ENCODE measurements at places on chromosomes 12 and 14.

GRCh38 chr12:54359762-54360351 lies 4.4 kb downstream of the GPR84 start:
- DNase-seq = no peak

- DNase-seq = no peak
Observed at GRCh38 chr12:27332407-27332713, 276 bp upstream of the BMAL2 start.

DNA sequence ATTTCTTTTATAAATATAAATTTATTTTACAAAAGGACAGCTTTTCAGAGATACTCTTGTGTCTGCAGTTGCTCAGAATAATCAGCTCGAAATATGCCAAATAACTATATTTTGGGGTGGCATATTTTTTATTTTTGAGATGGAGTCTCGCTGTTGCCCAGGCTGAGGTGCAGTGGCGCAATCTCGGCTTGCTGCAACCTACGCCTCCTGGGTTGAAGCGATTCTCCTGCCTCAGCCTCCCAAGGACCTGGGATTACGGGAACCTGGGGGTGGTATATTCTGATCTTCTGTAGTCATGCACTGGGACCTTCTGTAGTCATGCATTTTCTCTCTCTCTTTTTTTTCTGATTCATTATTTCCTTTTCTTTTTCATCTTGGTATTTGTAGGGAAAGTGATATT lies 135.0 kb upstream of the AMIGO2 start:
- no peak for DNase-seq

DNA sequence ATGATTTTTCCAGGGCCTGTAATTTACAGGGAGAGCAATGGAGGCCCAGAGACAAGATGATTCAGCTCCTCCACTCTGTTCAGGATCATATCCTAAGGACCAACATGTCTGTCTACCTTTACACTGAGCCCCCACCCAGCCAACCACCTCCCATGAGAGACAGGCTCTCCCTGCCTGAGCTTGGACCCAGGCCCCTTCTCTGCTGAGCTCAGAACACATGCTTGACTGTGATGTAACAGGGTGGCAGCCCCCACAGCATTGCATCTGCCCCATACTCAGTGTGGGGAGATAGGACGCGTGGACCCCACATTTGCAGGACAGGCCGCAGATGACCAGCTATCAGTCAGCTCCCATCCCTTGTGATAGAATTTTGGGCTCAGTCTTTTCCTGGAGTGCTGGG lies 313.9 kb downstream of the ADGRD1 start:
- DNase-seq = no peak

DNA sequence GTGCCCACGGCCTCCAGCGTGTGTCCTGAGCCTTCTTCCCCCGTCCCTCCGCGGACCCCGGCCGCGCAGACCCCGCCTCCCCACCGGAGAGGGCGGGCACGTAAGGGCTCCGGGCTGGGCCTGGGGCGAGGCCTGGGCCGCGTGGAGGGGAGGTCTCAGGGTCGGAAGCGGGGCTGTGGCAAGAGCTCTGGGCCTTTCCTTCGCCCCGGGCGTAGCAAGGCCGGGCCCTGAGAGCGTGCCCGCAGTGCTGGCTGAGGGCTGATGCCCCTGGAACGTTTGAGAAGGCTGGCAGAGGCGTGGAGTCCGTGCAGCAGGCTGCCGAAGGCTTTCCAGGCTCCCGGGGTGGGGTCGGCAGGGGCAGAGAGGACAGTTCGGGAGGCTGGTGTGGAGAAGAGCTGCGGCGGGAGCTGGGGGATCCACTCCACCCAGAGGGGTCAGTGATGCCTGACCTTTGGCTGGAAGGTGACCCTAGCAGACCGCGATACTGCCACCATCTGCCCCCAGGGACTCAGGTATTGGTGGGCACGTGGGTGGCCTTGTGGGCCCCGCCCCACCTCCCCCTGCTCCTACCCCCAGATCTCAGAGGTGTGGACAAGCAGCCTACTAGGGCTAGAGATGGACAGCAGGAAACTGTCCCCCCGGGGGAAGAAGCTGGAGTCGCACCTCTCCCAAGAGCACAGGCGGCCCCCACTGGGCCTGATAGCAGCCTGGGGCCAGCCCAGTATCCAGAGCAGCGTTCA lies 558 bp downstream of the TEX22 start:
- DNase-seq = no peak

- DNase-seq = no peak
Observed at GRCh38 chr14:23896609-23897153, 56.9 kb upstream of the DHRS4 start.

GRCh38 chr14:39581474-39581873 lies 149.2 kb upstream of the FBXO33 start:
- DNase-seq = no peak

DNA sequence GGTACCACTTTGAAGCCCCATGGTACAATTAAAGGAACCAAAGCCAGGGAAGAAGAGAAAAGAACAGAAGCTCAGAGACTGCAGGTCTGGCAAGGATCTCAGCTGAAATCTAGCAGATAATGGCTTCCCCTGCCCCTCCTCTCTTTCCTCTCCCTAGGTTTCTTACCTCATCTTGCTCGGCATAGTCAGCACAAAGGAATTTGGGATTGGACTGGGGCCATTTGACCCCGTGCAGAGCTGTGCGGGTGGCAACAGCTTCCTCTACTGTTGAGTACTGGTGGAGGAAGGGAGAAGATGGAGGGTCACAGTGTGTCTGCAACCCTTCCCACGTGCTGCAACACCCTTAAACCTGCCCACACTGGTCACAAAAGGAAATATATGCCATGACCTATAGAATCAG lies 4.7 kb upstream of the CDH24 start:
- DNase-seq = peak; percentile 94

GRCh38 chr14:50524060-50524459 lies 8.3 kb downstream of the MAP4K5 start:
- DNase-seq = no peak

- DNase-seq = peak; percentile 67
Observed at GRCh38 chr12:105289114-105289904, 41.2 kb upstream of the C12orf75 start.

DNA sequence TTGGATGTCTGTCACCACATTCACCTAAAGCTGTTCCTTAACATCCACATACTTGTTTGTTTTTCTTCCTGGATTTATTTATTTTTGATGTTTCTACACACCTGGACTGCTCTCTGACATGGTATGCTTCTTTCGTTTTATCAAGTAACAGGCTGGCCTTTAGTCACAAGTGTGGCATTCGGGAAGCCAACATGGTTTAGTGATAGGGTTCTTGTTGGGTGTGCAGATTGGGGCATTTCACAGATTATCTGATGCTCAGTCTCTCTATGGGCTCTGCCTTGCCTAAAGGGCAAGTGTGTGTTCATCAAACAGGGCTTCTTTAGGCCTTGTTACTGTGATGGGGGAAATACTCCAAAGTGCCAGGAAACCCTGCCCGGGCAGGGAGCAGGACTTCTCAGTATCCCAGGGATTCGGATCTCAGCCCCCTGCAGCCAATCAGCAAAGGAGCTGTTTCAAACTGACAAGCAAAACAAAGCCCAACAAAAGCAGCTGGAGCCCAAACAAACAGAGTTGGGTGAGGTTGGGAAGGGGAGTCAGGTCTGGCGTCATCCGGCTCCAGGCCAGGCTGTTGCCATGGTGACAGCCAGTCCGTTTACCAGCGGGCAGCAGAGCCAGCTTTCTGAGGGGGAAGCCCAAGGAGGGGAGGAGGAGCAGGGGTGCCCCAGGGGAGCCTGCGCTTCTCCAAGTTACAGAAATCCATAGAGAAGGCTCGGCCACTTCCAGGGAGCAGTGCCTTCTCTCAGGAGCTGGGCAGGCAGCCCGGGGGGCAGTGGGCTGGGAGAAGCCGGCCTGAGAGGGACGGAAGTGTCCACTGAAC lies 31.9 kb downstream of the FOS start:
- peak; percentile 82 for DNase-seq

GRCh38 chr12:70068743-70069142 lies 174.5 kb upstream of the CNOT2 start:
- no peak for DNase-seq

DNA sequence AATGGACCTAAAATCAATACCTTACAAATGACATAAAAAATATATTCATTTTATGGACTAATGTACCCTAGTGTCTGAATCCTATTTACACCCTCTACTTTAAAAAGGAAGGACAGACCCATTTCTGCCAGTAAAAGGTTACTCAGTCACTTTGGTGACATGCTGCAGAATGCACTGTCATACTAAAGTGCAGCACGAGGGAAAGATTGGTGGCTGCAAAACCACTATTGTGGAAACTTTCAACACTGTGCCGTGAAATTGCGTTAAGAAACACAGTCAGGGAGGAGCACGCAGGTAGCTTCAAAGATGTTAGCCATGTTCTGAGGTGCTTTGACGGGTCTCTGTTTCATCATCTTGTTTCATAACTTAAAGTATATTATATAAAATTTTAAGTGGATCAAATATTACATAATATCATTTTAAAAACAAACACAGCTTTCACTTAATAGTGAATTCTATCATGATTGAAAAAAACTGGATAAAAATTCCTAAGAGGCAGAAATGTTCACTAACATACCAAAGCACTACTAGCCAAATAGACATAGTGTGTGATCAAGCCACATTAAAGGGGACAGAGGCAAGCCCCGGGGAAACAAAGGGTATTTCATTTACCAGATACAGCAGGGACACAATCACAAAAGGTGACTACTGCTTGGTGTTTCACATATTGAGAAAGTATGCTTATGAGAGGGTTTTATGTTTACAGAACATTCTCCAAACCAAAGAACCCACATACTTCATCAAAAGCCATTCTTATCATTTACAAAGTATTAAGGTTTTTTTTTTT lies 330.8 kb upstream of the SOX5 start:
- DNase-seq = peak; percentile 12

GRCh38 chr12:71475280-71475679 lies 35.7 kb downstream of the LGR5 start:
- DNase-seq = no peak

DNA sequence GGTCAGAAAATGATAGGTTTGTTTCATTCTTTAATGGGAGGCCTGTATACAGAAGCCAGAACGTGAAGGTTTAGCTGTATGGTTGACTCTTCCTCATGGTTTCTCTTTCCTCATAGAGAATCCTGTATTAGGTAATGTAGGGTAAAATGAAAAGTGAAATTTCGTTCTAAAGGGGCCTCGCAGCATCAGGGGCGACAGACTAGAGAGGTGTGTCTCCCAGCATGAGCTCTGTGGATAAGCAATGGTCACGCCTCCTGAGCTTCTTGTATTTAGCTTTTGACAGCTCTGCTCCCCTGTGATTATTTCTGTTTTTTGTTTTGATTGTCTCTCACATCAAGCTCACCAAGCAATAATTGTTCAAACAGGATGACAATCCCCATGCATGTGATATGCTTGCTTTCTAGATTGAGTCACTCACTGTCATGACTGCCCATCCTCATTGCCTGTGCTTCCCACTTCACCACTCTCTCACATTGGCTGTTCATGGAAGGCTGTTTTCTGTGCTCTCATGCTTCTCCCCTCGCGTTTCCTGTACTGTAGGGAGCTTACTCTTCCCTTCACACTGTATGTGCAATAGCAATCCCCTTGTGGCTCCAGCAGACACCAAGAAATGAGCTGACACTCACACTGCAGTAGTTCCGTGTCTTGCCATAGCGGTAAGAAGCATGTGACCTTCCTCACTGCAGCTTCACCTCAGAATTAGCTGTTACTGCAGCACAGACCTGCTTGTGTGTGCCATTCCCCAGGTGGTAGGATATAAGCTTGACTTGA lies 44.0 kb downstream of the RAD52 start:
- no peak for DNase-seq

- no peak for DNase-seq
Observed at GRCh38 chr12:48901278-48901677, 24.0 kb downstream of the FKBP11 start.

DNA sequence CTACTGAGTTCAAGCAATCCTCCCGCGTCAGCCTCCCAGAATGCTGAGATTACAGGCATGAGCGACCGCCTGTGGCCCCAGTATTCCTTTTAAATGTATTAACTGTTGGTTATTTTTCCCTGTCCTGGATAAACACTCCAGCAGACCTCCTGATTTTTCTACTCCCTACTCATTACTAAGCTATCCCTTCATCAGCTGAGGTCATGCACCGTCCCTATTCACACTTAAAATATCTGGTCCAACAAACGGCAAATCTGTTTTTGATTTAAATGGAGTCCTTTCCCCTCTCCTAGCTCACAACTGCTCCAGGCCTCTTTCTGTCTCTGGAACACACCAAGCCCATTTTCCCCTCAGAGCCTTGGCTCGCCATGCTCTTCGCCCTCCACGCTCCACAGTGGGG lies 1003.3 kb upstream of the TMEM132C start:
- DNase-seq = peak; percentile 29

DNA sequence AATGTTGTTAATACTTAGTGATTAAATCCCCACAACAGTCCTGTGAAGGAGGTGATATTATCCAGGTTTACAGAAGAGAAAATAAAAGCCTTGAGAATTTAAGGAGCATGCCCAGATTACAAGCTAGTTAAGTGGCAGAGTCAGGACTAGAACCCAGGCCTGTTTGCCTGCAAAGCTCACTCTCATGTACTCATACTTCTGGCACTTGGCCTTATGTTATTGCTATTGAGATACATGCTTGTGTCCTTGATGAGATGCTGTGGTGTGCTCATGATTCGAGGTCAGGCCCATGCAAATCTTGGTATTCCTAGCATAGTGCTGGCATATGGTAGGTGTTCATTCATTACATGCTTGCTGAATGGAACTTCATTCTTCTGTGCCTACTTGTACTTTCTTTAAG lies 7.6 kb upstream of the EID3 start:
- no peak for DNase-seq

DNA sequence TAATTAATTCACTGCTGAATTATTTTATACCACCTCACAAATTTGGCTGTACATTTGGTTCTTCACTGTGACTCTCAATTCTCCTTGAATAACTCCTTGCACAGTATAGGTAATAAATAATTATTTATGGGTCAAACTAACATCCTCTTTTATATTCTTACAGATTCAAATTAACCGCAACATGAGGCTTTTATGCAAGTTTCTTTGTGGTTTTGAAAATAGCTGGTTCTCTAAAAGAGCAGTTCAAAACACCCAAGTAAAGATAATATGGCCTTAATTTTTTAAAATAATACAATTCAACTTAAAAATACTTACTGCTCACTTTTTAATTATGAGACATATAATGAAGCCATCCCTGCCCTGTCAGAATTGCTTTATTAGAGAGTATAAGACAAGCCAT lies 12.9 kb upstream of the TRIM9 start:
- no peak for DNase-seq

GRCh38 chr14:24959791-24960331 lies 90.1 kb downstream of the STXBP6 start:
- peak; percentile 89 for DNase-seq

- DNase-seq = no peak
Observed at GRCh38 chr12:48104531-48104930, 1.3 kb downstream of the SENP1 start.
